ENCODE measurements at places on chromosomes 7 and 10.

GRCh38 chr10:72297281-72297804 is 23.6 kb downstream of the DDIT4 start:
- peak; percentile 98 for DNase-seq

DNA sequence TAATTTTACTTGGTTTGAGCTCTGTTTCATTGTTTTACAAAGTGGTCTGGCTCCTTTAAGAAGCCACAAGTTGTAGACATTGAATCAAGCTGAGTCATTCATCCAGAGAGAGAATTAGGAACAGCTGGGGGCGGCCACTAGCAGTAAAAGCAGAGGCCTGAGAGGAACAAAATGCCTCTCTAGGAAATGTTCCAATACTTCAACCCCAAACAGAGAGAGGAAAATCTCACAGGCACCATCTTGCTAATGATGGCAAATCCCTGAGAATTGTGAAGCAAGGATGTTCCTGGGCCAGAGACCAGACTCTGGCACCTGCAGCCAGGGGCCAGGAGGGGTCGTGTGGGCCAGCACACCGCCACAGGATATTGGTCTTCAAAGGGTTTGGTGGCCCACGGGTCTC is 26.5 kb upstream of the TRIL start:
- DNase-seq, result no peak

- DNase-seq, result peak; percentile 45
These were observed 43.7 kb downstream of the CH25H start for GRCh38 chr10:89163265-89163995.

GRCh38 chr7:84997626-84998025 is 189.2 kb downstream of the SEMA3D start:
- DNase-seq, result no peak

GRCh38 chr10:61250131-61250530 is 203.1 kb downstream of the TMEM26 start:
- no peak for DNase-seq

DNA sequence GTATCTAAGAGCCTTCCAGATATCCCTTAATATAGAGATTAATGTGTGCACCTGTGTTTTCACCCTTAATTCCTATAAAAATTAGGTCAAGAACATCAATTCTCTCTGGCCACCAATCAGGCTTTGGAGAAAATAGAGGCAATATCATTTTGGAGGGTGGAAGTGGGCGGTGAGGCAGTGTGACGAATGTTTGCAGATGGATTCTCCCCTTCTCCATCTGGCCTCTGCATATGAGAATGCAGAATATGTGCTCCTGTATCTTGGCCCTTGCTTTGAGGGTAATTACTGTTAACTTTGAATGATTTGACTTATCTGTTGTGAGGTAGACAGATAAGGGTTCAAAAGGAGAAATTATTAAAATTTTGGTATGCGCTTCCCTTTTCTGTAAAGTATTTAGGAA is 304.0 kb upstream of the NPSR1 start:
- no peak for DNase-seq

- DNase-seq, result no peak
These were observed 65.7 kb downstream of the PWWP2B start for GRCh38 chr10:132462463-132463332.

DNA sequence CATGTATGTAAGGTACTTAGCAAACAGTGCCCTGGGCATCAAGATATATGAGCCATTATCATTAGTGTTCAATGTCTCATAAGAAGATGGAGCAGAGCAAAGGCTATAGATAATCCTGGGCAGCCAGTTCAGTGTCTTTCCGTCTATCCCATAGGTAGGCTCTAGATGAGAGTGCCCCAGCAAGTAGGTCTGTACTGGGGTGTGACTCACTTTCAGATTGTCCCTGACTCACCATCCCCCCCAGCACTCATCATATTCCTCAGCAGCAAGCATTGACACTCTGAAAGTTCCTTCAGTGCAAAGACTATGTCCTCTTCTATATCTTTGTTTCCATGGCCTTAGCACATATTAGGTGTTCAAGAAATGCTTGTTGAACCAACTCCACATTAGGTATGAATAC is 20.0 kb upstream of the FAM204A start:
- no peak for DNase-seq

GRCh38 chr10:62109587-62110293 is 158.9 kb downstream of the RTKN2 start:
- DNase-seq, result no peak

- DNase-seq, result no peak
These were observed 3.0 kb upstream of the PANK1 start for GRCh38 chr10:89648074-89648473.

- DNase-seq, result no peak
These were observed 158.5 kb downstream of the GALNT17 start for GRCh38 chr7:71290452-71290851.

DNA sequence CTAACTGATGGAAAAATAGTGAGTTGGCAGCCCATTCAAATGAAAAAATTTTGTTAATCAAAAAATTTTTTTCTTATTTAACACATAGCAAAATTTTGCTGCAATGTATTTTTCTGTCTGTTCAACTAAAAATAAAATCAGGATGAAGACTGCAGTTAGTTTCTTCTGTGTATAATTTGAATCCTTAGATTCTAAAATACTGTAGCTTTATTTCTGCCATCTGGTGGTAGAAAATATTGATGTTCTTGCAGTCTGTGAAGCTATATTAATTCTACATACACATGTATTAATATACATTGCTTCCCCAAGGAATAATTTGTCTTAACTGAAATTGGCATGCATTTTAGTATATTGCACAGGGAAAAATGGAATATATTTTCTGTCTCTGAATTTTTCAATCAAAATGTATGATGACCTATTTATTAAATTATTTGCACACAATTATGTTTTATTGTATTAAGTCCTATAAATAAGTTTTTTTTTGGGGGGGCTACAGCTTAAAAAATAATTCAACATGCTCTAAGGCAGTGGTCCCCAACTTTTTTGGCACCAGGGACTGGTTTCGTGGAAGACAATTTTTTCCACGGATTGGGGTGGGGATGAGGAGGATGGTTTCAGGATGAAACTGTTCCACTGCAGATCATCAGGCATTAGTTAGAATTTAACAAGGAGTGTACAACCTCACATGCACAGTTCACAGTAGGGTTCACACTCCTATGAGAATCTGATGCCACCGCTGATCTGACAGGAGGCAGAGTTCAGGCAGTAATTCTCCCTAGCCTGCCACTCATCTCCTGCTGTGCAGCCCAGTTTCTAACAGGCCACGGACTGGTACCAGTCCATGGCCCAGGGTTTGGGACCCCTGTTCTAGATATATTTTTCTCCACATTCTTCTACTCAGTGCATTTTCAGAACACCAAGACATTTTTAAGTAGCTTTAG is 119.4 kb downstream of the GNAT3 start:
- DNase-seq, result no peak

DNA sequence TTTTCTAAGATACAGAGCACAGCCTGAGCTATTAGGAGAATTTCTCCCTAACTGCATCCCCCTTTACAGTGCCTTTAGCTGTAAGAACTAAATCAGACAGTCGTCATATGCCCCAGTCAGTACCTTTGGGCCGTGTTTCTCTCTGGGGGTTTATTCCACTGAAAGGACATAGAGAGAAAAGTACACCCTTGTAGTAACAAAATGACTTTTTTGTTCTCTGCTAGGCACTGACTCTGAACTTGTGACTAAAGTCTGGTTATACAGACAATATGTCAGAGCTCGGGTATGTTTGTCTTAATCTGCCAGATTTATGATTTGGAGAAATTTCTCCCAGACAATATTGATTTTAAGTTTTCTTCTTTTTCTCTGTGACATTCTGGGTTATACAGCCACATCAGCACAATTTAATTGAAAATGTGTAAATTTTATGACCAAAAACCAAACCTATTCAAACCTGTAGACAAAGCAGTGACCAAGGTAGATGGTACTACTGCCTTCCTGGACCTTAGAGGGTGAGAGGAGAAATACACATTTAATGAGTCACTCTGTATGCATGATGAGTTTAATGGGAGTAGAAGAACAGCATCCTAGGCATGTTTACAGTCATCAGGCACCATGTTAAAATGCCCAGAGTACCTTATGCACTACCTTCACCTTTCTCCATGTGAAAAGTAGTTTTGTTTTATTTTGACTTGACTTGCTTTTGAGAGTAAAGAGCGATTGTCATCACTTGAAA is 156.1 kb upstream of the PLXDC2 start:
- DNase-seq, result no peak

Measured in CD4-positive, alpha-beta T cell (primary cell).